ENCODE measurements at places on chromosomes 3 and 15.

DNA sequence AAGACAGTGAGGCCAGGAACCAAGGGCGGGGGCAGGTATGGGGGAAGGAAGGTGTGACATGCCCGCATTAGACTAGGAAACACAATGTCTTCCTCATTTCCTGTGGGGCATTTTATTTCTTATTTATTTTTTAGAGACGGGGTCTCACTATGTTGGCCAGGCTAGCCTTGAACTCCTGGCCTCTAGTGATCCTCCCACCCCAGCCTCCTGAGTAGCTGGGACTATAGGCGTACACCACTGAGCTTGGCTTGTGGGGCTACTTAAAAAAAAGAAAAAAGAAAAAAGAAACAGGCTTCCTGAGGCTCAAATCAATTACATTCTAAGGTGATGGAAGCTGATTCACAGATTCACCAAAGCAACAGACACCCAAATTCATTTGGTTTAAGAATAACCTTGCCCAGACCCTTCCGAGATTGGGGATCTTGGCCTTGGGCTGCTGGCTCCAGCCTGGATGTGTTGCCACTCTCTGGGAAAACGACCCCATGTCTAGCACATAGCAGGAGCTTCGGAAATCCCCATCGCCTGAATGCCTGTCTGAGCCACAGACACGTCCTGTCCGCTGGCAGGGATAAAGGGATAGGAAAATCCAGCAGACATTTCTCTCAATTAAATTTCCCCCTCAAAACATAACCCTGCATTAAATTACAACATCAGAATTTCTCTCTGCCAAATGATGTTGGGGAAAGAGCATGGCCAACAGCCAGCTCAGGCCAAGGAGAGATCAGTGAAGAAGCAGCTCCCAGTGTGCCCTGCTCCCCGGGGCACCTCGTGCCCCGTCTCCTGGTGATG lies 13.0 kb downstream of the CPN2 start:
- no peak for DNase-seq

- DNase-seq, result no peak
Measured at GRCh38 chr3:194877291-194878119, 191.8 kb downstream of the FAM43A start.

DNA sequence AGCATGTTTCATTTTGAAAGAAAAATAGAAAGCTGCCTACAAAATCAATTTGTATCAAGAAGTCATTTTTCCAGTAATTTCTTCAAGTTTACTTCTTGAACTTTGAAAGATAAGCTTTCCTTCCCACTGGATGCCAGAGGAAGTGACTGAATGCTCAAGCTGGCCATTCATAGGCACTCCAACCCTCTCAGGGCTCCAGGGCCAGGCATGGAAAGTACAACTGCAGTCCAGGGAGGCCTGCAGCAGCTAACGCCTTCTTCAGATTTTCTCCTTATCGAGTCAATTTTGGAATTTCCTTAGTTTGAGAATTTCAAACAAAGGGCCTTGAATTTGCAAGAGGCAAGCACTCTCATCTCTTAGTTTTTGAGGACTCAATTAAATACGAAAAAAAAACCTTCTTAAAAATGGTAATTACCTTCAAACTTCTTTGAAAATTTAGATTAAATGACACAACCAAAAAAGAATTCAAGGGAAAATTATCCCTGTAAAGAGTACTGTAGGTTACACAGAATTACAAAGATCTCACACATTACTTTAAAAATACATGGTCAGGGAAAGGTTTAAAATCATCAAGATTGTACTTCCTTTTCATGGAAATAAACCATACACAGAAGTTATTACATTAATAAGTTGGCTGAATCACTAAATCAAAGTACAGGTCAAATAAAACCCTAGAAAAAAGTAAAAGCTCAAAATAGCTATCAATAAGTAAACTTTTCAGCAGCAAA lies 2.5 kb downstream of the UBP1 start:
- no peak for DNase-seq

GRCh38 chr3:72274493-72275330 lies 489.8 kb upstream of the PROK2 start:
- DNase-seq, result no peak

- no peak for DNase-seq
Measured at GRCh38 chr3:16455966-16456365, 57.5 kb downstream of the RFTN1 start.

GRCh38 chr3:10198761-10199649 lies 34.3 kb downstream of the IRAK2 start:
- DNase-seq, result no peak

DNA sequence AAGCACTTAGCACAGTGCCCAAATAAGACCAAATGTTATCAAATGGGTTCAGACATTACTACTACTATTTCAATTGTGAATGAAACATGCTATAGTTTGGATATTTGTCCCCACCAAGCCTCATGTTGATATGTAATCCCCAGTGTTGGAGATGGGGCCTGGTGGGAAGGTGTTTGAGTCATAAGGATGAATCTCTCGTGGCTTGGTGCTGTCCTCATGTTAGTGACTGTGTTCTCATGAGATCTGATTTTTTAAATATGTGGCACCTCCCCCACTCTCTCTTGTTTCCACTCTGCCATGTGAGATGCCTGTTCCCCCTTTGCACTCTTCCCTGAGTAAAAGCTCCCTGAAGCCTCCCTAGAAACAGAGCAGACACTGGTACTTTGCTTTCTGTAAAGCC lies 148.7 kb upstream of the TGFBR2 start:
- no peak for DNase-seq

GRCh38 chr15:100191161-100191560 lies 150.6 kb downstream of the ADAMTS17 start:
- no peak for DNase-seq

DNA sequence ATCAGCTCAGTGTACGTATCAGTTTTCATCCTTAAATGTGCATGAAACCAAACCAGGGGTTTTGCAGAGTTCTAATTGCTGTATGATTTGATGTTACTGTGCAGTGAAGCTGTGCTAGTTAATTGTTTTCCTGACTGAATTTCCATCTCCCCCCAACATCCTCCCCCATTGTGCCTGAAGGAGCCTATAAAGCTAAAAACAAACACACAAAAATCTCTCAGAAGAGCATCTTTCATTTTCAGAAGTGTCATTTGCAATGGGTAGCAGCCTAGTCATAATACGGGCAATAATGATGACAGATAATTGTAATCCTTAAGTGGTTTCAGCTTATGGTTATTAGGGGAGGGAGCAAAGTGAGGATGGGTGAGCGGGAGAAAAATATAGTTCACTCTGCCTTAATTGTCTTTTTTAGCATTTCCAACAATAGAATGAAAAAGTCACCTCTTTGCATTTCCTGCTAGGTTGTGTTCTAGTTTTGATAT lies 207.9 kb upstream of the TBL1XR1 start:
- DNase-seq, result no peak

- no peak for DNase-seq
Measured at GRCh38 chr3:189305412-189305811, 133.6 kb downstream of the TPRG1 start.

DNA sequence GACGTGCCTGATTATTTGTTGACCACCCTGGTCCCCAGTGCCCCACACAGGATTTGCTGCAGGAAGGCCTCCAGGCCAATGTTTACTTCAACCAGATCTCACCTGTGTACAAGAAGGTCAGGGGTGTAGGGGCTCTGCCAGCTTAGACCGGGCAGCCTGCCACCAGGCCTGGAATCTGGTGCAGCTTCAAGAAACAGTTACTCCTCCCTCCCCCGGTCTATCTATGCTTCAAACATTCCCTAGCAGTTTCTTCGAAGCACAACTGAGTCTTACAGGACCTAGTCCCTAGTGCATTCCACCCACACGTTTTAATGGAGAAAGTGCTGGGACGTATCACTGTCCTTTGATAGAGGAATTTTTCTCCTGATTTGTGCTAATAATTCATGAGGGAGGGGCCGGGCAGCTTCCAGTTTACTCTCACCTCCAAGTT lies 8.0 kb downstream of the SH3BP5 start:
- DNase-seq, result no peak

DNA sequence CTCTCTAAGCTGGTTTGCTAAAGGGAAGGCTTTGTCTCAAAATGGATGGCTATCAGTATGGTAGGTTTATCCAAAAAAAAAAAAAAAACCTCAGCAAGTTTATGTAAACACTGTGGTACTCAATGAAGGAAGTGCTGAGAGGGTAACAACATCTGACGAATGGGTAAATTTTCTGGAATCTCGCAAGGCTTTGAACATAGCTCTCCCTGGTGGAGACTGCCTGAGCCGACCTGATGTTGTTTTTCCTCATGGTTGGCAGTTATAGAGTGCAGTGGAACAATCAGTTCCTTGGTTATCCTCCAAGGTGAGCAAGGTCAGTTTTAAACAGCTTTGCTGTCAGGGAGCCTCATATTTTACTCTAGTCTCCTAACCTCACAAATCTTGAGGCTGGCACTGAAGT lies 94.6 kb downstream of the ZPLD1 start:
- DNase-seq, result no peak

DNA sequence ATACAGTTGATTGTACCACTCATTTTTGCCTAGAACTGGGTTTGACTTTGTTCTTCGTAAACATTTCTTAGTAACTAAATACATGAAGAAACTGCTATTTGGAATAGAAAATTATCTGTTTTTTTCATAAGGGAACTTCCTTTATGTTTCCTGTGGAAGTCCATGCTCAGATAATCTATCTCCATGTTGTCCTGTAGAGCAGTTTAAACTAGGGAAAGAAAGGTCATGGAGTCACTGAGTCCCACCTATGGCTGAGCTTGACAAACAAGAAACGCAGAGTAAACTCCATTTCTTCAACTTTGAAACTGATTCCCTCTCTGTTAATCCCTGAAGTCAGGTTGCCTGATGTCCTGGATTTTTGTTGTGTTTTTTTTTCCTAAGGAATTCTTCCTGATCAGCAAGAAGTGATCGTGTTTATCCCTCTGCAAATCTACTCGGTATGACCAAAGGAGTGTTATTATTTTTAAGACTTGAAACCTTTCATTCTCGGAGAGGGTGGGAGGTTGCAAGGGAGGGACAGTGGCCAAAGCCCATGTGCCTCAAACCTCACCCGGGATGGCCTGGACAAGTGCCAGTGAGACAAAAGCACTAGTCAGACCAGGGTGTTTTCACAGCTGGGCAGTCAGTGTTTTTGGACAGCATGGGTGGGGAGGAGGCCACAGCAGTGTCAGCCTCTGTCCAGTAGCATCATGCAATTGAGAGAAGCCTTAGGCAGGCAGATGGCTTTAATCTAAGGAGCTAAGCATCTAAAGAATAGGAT lies 129.8 kb upstream of the PHLDB2 start:
- no peak for DNase-seq

GRCh38 chr15:91116113-91117067 lies 16.3 kb downstream of the SV2B start:
- DNase-seq, result no peak

DNA sequence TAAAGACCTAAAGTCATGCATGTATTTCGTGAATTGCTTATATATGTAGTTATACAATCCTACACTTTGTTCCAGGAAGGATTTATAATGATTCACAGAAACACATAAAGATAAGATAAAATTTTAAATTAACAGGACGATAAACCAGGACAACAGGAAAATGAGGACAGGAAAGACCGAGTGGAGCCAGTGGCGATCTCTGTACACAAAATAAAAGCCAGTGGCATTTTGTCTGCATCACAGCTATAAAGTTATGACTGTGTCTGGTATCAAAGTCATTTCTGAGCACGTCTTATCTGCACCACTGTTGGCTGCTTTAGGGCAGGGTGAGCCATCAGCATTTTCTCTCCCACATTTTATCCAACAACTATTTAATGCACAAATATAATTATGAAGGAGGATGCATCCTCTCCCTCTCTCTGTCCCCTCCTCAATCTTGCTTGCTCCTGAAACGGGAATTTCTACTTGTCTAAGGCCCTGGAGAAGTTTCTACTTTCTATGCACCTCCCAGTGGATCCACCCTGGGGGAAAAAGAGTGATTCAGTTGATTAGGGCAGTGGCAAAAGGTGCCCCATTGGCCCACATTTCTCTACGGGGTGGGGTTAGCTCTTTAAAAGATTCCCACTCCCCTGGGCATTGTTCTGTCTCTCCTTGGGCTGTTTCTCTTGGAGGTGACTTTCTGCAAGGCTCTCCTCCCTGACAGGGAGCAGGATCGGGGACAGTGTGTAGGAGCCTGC lies 159.4 kb upstream of the UBE2E1 start:
- no peak for DNase-seq

GRCh38 chr15:63502137-63502766 lies 2.1 kb upstream of the USP3 start:
- no peak for DNase-seq

GRCh38 chr3:167754049-167754448 lies 18.5 kb downstream of the SERPINI1 start:
- DNase-seq, result no peak

GRCh38 chr3:124229420-124229819 lies 237.5 kb upstream of the ROPN1 start:
- no peak for DNase-seq

GRCh38 chr15:65133548-65134200 lies at the start of gene PDCD7:
Gene PDCD7, minus strand, starts transcription at chr15:65133808. Its CDS starts 27 bp downstream, at chr15:65133781.
- peak; percentile 92 for DNase-seq

GRCh38 chr15:101172501-101173071 lies 79.3 kb downstream of the CHSY1 start:
- DNase-seq, result no peak

DNA sequence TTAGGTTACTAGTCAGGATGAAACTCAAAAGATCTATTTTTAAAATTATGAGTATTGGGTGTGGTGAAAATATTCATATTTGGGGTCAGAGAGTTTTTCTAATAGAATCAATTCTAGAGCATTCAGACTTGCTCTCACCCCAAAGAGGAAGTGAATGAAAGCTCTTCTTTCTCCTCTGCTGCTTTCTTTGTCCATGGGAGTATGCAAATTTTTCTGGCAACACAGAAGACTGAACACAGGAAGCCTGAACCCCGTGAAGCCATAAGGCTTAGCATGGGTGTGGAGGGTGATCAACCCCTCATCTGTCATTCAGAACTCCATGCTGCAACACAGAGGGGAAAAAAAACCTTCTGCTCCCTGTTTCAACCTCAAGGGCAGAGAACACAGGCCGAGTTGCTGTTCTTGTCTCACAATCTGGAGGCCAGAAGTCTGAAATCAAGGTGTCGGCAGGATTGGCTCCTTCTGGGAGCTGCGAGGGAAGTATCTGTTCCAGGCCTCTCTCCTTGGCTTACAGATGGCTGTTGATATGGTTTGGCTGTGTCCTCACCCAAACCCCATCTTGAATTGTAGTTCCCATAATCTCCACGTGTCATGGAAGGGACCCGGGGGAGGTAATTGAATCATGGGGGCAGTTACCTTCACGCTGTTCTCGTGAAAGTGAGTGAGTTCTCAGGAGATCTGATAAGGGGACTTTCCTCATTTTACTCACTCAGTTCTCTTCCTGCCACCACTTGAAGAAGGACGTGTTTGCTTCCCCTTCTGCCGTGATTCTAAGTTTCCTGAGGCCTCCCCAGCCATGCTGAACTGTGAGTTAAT lies 33.7 kb upstream of the CD47 start:
- DNase-seq, result no peak

DNA sequence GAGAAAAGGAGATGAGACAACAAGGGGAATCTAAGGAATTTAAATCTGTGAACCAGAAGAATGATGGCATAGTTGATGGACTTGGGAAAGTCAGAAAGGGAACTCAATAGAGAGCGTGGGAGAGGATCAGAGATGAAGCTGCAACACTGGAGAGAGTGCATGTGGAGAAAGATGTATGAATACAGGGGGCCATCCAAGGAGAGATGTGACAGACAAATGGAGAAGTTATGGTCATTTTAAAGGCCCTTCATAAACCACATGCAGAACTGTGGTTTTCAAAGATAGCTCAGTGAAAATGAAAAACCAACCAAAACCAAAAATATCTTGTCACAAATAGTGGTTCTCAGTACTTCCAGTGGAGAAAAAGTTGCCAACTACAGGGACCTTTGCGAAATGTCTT lies 265.2 kb downstream of the SUCLG2 start:
- DNase-seq, result no peak

GRCh38 chr15:33580526-33580925 lies 269.8 kb downstream of the RYR3 start:
- no peak for DNase-seq
